ENCODE measurements at places on chromosomes 4 and X.
A peak's percentile ranks its signal among the peaks of the same experiment; 100 is the strongest.

DNA sequence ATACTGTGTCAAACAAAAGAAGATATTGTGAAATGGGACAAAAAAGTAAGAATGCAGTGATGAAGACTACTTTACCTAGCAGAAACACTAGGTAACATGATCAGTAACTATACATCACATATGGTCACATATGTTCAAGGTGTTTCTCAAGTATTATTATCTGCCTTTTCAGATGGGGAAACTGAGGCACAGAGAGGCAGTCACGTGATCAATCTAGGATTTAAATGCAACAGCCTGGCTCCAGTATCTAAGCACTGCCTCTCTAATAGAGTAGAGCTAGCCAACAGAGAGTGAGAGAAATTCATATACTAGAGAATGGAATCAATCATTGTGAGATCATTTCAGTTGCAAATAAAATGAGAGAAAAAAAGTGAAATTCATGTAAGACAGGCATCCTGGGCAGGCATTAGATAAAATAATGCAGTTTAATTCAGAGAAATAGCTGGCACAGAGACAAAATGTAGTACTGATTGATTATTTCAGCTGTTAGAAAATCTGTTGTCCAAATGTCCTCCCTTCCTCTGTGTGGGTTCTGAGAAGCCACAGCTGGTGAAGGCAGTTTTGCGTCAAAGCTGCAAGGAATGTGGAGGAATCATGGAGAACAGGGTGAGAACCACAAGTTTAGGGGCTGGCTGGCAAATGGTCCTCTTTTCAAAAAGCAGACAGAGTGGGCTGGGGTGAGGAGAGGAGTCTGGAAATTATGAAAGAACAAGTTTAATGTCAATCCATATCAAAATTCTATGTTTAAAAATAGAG lies 26.0 kb downstream of the SMIM43 start:
- no peak for DNase-seq

- DNase-seq = no peak
Measured at GRCh38 chr4:118180776-118181175, 146.5 kb downstream of the NDST3 start.

GRCh38 chrX:72019487-72019886 lies 108.8 kb downstream of the NHSL2 start:
- no peak for DNase-seq

GRCh38 chr4:8153441-8153840 lies 5.2 kb downstream of the ABLIM2 start:
- DNase-seq = no peak

- DNase-seq = peak; percentile 8
Measured at GRCh38 chr4:69984030-69984443, 11.7 kb upstream of the STATH start.

DNA sequence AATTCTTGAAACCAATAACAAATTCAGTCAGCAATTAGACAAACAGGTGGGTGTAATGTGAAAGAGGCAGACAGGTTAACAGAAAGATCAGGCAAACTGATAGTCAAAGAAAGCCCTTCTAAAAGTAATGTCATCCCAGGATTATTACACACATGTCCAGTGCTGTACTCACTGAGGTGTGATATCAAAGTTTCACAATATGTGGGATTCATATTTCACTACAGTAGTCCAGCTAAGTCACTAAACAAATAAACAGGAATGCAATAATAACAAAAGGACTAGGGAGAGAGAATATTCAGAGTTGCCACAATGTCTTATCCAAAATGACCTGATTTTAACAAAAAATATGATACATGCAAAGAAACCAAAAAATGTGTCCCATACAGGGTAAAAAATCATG lies 787.5 kb downstream of the FSTL5 start:
- no peak for DNase-seq

GRCh38 chrX:85004255-85004654 lies 578 bp downstream of the APOOL start:
- DNase-seq = no peak

- DNase-seq = no peak
Measured at GRCh38 chr4:139884438-139884837, 218.8 kb downstream of the MGST2 start.

- DNase-seq = no peak
Measured at GRCh38 chrX:67585401-67585800, 41.6 kb downstream of the AR start.

- no peak for DNase-seq
Measured at GRCh38 chrX:136584545-136584944, 52.5 kb downstream of the VGLL1 start.

DNA sequence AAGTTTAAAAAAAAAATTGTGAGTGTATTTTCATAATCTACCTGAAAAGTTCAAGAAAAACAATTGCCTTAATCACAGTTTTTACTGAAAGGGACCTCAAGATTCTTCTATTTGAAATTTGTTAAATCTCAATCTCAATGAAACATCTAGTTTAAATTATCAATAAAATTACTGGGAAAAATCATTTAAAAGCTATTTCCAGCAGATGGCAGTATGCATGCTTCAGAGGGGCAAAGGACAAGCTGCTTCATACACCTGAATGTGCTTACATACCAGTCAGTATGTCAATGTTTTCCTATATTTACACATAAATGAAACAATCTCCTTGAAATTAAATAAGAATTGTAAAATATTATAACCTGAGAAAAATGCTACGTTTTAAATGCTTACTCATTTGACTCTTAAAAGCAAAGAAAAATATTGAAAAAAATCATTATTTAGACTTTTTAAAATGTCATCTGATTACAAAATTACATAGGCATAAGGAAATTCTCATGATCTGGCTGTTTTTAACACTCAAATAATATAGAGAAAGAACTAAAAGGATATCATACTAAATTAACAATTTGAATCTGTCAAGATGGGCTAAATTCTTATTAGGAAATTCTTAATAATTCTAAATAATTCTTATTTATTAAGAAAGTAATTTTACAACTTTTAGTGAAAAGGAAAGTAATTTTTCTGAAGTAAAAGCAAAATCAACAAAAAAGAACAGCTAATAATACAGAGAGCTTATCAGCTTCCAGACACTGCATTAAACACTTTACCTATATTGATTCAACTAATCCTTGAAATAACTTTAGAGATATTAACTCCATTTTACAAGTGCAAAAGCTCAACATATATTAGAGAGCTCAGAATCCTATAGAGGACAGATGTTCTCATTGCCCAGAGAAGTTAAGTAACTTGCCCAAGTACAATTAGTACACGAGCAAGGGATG lies 242.1 kb downstream of the ADAMTS3 start:
- peak; percentile 71 for DNase-seq

DNA sequence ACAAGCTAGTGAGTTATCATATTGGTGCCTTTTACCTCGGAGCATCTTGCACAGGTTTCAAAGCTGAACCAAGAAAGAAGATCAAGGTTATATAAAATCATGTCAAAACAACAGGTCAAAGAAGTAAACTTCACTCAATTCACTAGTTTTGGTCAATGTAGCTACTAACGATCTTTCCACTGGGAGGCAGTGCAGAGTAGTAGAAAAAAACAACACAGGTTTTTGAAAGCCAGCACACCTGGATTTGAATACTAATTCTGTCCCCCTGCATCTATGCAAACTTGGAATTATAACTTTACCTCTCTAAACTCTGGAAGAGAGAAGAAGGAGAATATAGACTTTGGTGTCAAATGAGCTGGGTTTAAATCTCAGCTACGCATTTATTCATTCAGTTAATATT lies 266.1 kb downstream of the GRIA3 start:
- DNase-seq = peak; percentile 37

DNA sequence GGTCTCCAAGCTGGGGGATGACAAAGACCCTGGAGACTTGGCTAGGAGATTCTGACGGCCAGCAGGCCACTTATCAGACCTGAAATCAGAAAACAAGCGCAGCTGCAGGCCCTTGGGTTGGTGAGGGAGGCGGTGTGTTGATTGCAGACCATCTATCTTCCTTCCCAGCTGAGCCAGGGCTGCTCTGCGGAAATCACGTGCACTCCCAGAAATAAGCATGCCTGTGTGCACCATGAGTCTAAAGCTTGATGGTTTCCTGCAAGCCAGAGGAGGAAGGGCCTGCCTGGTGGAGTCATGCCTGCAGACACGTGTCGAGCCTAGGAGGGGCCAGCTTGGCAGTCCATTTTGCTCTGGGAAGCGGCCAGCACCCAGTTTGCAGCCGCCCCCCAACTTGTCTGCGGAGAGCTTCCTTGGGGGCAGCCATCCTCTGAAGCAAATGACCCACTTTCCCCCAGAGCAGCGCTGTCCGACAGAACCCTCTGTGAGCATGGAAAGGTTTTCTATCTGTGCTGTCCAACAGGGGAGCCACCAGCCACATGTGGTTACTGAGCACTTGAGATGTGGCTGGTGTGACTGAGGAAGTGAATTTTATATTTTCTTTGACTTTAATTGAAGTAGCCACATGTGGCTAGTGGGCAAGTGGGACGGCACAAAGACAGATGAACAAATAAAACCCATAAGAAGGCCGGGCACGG lies 175.7 kb upstream of the BCOR start:
- no peak for DNase-seq

- no peak for DNase-seq
Measured at GRCh38 chr4:2804449-2804972, 11.6 kb downstream of the SH3BP2 start.

GRCh38 chrX:139298437-139298836 lies 232.1 kb upstream of the F9 start:
- DNase-seq = no peak

- peak; percentile 40 for DNase-seq
Measured at GRCh38 chrX:110346681-110347080, 12.0 kb upstream of the RTL9 start.

- DNase-seq = no peak
Measured at GRCh38 chr4:90254357-90254756, 127.2 kb downstream of the CCSER1 start.

- no peak for DNase-seq
Measured at GRCh38 chr4:115515366-115515765, 401.9 kb upstream of the NDST4 start.

DNA sequence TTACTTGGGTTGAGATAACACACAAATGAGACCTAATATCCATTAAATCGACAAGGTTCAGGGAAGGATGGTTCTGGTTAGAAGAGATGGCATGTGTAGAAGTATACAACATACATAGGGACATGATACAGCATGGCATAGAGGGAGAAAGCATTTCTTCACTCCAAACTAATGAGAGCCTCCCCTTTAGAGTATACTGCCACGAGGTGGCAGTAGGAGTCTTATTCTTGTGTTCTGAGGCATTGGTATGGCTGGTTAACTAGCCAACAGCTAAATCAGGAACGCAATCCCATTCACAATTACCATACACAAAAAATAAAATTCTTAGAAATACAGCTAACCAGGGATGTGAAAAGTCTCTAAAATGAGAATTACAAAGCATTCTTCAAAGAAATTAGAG lies 29.1 kb upstream of the TRO start:
- DNase-seq = peak; percentile 46

DNA sequence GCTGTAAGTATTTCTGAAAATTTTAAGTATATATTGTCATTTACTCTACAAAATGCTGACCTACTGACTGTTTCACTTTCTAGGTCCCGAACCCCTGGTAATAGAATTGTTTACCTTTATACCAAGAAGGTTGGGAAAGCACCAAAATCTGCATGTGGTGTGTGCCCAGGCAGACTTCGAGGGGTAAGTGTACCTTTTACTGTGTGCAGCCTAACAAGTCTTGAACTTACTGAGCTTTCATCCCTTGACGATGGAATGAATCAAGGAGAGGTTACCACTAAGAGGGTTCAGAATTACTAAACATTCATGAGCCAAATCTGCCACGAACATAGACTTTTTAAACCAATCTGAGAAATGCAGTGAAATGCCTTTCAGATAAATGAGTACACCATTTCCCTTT lies 1.6 kb downstream of the RPL34 start:
- no peak for DNase-seq

DNA sequence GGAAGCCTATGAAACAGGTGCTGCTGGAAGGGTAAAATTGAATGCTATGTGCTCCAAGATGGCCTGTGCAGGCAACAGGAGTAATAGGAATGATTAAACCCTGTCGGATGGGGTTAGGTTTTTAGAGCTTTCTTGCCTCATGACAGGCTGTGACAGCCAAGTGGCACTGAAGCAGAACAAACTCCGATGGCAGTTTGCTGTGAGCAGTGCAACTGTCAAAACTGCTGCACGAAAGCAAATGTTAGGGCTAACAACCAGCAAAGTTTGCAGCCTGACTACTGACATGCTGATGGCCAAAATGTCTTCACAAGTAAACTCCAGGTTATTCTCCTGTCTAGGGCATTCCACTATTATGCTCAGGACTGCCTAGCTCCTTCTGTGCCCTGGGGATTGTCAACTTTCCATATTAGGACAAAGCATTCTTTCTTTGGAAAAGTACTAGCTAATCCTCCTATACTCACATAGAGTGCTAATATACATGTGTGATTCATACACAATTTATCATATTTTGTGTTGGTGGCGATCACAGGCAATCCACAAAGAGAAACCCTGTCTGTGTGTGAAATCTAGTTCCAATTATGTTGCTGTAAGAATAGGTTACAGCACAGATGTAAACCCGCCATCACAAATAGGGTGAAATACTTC lies 486.6 kb upstream of the TENM3 start:
- DNase-seq = peak; percentile 1

- DNase-seq = no peak
Measured at GRCh38 chrX:68651110-68651509, 3.6 kb downstream of the STARD8 start.

GRCh38 chr4:99647071-99647470 lies 10.6 kb downstream of the C4orf54 start:
- no peak for DNase-seq

GRCh38 chr4:1374706-1375045 lies 27.7 kb downstream of the UVSSA start:
- DNase-seq = no peak

DNA sequence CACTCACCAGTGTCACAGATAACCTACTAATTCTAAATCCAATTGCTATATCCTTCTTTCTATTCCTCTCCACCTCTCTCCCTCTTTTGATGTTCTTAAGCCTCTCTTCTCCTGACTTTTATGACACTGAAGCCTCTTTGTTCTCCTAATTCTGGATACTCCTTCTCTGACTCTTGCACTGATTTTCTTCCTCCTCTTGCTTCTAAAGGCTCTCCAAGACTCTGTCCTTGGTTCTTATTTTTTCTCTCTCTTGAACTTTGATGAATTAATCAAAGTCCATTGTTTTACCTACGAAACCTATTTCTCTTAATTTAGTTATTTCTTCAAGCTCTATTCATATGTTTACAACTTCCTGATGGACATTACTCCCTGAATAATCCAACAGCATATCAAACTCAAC lies 95.7 kb upstream of the TSPAN7 start:
- no peak for DNase-seq

GRCh38 chrX:80098038-80098437 lies 83.5 kb downstream of the TBX22 start:
- DNase-seq = no peak

GRCh38 chr4:153159016-153159415 lies 45.2 kb upstream of the TRIM2 start:
- DNase-seq = no peak

DNA sequence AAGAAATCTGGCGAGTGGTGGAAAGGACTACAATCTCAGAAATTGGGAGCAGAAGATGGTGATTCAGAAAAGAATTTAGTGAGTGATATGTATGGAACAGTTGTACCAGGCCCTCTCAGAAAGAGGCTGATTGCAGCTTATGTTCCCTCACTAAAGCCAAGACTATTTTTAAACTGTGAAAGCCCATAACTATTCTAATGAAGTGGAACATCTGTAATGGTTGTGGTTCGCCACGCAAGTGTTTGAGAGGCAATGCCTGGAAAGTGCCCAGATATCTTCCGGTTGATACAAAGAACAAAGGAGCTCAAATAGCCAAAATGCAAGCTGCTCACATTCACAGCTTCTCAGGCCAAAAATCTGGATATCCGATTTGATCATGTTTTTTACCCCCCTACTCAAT lies 1250.7 kb downstream of the RAPGEF2 start:
- no peak for DNase-seq
